Pancreas (tissue), 10 donors: ENCODE measurements at places on chromosomes 16 and 17. TPM values are rescaled to one million over a fixed set of nuclear protein-coding genes. Genes with fewer than 3 reads are reported as not detected.
A peak's percentile ranks its signal among the peaks of the same experiment; 100 is the strongest.

- no peak overlapping the region for H3K27ac ChIP-seq
- H3K4me1 ChIP-seq = peaks cover 5% of the 10 kb centered on the region
- H3K4me3 ChIP-seq = no peak overlapping the region
- peaks cover 23% of the 10 kb centered on the region for H3K36me3 ChIP-seq
- H3K27me3 ChIP-seq = no peaks in the 10 kb centered on the region
- no peak for DNase-seq
These were observed 2.4 kb downstream of the PFN1 start for GRCh38 chr17:4945944-4946280.

DNA sequence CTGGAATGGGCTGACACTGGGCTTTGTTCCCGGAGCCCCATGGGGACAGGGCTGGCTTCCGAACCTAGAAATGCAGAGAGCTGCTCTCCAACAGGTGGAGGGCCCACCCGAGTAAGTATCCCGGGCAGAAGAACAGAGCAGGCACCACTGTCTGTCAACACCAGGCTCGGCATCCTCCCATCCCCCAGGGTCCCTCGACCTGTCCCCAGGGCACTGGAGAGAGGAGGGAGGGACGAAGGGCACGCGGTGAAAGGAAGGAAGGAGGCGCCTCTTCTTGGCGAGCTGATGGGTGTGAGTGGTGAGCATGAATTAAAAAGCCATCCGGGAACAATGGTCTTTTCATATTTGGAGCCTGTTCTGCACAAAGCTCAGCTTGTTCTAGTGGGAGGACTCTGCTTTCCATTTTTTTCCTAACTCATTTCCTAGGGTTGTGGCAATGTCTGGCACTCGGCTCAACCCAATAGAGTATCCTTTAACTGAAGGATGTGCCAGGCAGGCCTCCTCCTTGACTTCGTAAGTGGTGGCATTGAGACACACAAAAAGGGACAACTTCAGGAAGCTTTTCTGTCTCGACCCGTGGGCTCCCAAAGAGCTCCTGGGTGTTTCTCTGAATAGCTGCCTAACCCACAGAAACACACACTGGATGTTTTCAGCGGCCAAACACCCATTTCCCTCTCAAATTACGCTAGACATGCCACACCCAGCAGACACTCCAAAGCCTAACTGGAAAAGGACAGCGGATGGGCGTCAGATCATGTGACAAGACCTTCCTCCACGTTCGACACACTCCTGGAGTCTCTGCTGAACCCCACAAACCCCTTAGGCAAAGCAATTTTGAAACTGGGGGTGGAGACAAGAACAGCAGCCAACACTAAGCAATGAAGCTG, 47.7 kb downstream of the ZFHX3 start:
- H3K36me3 ChIP-seq = no peaks in the 10 kb centered on the region
- H3K27me3 ChIP-seq = no peaks in the 10 kb centered on the region
- peak overlapping the region; percentile 18 for H3K27ac ChIP-seq

DNA sequence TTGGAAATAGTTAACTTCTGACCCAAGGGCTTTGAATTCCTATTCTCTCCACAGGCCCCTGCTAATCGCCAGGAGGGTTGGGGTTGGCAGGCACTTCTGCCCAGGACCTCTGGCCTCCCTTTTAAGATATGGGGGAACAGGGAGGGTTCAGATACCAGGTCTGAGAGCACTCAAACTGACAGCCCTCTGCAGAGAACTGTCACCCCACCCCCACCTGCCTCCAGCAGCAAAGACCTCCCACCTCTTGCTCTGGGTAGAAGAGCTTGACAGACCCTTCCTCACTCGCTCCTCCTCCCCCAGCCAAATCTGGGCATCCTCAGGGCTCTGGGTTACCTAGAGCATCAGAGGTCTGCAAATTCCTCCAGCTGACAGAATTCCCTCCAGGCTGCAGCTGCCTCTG, 11.6 kb downstream of the CDH3 start:
- H3K4me3 ChIP-seq = no peak overlapping the region
- no peak for DNase-seq
- no peak overlapping the region for H3K27ac ChIP-seq
- H3K4me1 ChIP-seq = no peaks in the 10 kb centered on the region
- H3K36me3 ChIP-seq = no peaks in the 10 kb centered on the region

DNA sequence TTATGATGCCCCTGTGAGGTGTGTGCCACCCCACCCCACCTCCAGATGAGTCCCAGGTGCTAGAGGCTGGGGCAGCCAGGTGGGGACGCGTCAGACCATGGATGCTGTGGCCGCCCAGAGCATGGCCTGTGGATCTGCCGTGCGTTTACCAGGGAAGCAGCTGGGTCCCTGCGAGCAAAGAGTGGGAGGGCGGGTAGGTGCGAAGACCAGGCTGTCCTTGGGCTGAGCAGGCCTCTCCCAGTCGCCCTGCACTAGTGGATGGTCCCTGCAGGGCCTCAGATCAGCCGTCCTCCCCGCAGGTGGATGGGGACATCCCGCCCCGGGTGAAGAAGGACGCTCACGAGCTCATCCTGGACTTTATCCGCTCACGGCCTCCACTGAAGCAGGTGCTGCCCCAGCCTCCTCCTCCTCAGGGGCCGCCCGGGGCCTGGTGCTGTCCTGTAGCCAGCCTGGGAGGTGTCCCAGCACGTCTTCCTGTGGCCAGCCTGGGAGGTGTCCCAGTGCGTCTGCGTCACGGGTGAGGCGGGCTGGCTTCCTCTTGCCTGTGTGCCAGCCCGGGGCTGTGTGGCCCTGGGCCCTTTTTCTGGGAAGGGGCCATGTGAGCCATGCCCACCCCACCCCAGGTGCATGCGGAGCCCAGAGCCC, 18.0 kb upstream of the TCF25 start:
- H3K36me3 ChIP-seq = no peaks in the 10 kb centered on the region
- H3K27ac ChIP-seq = no peak overlapping the region
- no peaks in the 10 kb centered on the region for H3K27me3 ChIP-seq

DNA sequence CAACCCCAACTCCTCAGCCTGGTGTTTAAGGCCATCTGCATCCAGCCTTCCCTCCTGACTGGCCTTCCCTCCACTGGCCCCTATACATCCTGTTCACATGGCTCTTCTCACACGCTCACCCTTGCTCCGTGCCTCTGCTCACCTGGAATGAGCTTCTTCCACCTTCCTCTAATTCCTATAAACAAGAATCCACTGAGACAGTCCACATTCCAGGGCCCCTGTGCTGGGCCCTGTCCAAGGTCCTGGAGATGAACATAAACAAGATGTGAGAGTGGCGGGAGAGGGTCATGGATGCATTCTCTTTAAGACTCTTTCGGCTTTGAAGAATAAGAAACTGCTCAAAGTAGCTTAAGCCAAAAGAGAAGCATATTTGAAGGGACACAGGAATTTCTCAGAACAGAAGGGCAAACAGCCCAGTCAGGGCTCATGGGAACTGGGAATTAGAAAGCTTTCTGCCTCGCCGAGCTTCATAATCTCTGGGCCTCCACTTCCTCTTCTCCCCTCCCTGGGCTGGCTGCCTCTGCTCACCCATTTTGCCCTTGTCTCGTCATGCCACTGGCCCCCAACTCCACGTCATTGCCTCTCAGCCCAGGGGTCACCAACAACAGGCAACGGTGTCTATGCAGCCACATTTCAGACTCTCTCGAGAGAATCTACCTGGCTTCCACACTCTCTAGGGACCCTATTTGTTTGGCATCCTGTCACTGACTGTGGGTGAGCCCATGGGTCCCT, 13.5 kb downstream of the SPPL2C start:
- H3K4me3 ChIP-seq = no peak overlapping the region
- H3K36me3 ChIP-seq = no peaks in the 10 kb centered on the region
- DNase-seq = no peak
- H3K27ac ChIP-seq = no peak overlapping the region

DNA sequence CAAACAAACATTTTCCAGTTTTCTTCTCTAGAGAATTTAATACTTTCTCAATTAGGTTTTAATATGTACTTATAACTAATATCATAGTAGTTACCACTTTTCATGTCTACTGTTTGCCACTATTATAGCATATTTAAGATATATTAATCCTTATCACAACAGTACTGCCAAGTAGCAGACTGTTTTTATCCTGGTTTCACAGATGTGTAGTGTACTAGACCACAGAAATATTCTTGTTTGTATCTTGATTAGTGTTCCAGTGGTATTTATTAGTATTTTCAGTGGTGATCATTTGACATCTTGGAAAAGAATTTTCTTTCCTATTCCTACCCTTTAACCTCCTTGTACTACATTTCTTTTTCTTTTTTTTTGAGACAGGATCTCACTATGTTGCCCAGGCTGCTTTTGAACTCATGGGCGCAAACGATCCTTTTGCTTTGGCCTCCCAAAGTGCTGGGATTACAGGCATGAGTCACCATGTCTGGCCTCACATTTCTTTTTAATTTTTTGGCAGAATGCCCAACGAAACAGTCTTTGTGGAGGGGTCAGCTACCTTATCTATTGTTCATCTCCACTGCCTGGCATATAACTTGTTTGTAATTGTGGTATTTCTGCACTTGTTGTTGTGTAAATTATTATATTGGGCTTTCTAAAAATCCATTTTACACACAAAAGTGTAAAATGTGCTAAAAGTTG, 27.2 kb downstream of the MAP2K4 start:
- H3K4me1 ChIP-seq = peaks cover 13% of the 10 kb centered on the region
- no peak overlapping the region for H3K4me3 ChIP-seq
- no peak overlapping the region for H3K27ac ChIP-seq
- H3K27me3 ChIP-seq = no peaks in the 10 kb centered on the region

C17orf107 gene
- 3.0 TPM for total RNA-seq

ADAMTS18 gene
- 0.16 TPM for total RNA-seq
